IMR-90 (cell line): ENCODE measurements at places on chromosomes 11 and 22. TPM values are rescaled to one million over a fixed set of nuclear protein-coding genes. Genes with fewer than 3 reads are reported as not detected.

The CSNK2A3 gene
- 3.2 and 3.9 TPM in 2 replicates for total RNA-seq

The RASD2 gene
- total RNA-seq, result under 0.01 TPM in 2 replicates

The HBD gene
- 3.1 and 6.3 TPM in 2 replicates for total RNA-seq

The TRIM49 gene
- total RNA-seq, result not detected in 2 replicates

The NXPE4 gene
- not detected in 2 replicates for total RNA-seq

The TMEM191C gene
- total RNA-seq, result 0.28 and 0.36 TPM in 2 replicates

The PRODH gene
- not detected in 2 replicates for total RNA-seq

DNA sequence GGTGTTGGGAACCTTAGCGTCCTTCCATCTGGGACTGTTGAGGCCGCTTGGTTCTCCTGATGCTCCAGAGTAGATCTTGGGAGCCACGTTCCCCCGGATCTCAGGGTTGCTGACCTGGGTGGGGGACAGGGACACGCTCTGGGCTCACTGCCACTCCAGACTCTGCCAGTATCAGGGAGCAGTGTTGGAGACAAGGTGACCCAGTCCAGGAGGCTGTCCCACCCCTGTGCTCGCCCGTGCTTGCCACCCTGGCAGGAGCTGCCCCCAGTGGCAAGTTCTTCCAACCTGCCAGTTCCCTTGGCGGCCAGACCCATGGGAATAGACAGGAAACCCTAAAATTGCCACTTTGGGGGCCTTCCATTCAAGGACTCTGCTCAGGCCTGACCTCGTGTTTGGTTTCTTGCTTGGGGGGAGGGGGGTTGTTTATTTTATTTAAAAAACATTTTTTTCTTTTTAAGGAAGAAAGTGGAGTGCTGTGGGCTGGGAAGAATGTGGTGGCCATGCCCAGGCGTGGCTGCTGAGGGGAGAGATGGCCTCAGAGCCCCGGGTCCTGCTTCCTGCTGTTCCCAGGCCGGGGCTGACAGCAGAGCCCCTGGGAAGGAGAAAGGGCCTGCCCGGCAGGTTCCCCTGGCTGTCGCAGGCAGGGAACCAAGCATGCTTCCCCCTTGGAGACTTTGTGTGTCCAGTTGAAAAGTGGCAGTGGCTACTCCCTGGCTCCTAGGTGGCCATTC is 7.2 kb downstream of the GRK2 start:
- no peak for DNase-seq

- no peak for DNase-seq
Observed at GRCh38 chr11:66850588-66851238, 6.2 kb upstream of the LRFN4 start.

DNA sequence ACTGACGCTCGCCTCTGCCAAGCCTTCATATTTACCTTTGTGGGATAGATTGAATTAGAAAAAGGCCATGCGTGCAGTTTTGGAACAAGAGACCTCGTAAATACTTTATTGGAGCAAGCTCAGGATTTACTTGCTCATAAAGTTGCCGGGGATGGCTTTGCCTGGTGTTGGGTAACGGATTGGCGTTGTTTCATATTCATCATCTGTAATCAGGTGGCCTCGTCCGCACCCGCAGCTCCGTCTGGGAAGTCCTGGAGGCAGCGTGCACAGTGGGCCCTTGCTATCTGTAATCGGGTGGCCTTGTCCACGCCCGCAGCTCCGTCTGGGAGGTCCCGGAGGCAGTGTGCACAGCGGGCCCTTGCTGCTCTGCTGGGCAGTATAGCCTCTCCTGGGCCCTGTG is 1209.3 kb downstream of the BRD1 start:
- no peak for DNase-seq

- DNase-seq, result no peak
Observed at GRCh38 chr11:8706673-8707432, 24.3 kb downstream of the RPL27A start.

- DNase-seq, result no peak
Observed at GRCh38 chr11:47656260-47656885, 14.0 kb upstream of the MTCH2 start.

DNA sequence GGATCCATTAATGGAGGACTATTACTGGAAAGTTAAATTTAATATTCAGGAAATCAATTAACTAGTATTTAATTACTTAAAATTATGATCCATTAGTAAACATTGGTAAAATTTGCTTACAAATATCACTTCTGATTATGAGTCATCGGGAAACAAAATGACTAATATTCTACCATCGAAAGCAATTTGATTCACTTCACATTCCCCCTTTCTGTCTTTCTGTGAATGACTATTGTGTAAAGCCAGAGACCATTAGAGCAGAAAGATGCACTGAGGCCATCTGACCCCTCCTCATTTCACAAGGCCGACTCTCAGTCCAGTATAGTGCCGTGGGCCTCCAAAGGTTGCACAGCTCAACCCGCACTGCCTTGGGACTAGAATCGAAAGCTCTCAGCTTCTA is 619.0 kb downstream of the OPCML start:
- DNase-seq, result no peak

DNA sequence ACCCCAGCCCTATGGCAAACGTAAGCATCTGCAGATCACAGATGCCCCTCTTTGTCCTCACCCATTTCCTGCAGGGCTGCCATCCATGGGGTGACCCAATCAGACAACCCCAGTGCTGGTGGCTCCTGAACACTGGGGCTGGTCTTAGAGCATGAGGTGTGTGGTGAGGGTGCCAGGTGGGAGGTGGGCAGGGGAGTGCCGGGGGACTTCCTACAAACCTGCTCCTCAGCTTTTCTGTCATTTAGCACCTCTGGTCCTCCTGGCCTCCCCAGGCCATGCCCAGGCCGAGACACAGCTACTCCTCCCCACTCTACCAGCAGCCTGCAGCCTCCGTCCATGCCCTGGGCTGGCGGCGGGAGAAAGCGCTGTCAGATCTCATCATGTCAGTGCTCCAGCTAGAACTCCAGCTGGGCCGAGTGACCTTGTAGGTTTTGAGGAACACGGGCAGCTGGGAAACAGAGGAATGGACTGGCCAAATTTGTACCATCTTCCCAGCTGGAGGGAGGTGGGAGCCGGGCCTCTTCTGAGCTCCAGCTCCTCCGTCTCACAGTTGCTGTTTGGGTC is 157.7 kb upstream of the NECTIN1 start:
- DNase-seq, result no peak

- DNase-seq, result no peak
Observed at GRCh38 chr22:49871482-49871881, 17.8 kb downstream of the ZBED4 start.

DNA sequence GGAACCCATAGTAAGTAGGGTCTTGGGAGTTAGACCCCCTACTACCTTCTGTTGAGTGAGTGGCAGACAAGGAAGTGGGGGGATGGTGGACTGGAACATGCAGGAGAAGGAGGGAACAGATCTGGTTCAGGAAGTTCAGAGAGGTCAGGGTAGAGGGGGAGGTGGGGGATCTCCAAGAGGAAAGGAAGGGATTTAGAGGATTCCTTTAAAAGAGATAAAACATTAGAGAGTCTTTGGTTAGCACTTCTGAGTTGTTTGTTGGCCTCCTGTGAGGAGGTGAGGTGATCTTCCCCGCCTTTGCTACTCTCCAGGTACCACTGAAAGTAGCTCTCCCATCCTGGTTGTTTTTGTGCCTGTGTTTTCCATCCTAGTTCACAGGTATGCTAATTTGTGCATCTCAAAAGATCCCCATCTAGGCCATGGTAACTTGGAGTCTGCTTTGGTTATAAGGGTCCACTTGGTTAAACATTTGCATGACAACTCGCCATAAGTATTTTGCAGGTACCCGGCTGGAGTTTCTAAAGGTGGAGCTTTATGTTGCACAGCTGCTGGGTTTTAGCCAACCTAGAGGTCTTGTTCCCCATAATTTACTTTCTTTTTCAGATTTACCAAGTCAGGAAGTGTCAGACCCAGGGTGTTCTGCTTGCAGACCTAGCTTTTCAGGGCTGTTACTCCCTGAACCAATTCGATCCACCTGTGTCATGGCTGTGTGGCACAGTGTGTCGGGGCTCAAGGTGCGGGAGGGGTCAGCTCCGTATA is 79.3 kb upstream of the SORL1 start:
- DNase-seq, result no peak

DNA sequence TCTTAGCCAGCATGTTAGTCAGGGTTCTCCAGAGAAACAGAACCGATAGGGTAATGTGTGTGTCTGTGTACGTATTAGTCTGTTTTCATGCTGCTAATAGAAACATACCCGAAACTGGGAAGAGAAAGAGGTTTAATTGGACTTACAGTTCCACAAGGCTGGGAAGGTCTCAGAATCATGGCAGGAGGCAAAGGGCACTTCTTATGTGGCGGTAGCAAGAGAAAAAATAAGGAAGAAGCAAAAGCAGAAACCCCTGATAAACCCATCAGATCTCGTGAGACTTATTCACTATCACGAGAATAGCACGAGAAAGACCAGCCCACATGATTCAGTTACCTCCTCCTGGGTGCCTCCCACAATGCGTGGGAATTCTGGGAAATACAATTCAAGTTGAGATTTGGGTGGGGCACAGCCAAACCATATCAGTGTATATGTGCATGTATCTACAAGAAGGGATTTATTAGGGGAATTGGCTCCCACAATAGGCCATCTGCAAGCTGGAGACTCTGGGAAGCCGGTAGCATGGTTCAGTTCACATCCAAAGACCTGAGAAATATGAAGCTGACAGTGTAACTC is 173.7 kb upstream of the NECTIN1 start:
- no peak for DNase-seq

DNA sequence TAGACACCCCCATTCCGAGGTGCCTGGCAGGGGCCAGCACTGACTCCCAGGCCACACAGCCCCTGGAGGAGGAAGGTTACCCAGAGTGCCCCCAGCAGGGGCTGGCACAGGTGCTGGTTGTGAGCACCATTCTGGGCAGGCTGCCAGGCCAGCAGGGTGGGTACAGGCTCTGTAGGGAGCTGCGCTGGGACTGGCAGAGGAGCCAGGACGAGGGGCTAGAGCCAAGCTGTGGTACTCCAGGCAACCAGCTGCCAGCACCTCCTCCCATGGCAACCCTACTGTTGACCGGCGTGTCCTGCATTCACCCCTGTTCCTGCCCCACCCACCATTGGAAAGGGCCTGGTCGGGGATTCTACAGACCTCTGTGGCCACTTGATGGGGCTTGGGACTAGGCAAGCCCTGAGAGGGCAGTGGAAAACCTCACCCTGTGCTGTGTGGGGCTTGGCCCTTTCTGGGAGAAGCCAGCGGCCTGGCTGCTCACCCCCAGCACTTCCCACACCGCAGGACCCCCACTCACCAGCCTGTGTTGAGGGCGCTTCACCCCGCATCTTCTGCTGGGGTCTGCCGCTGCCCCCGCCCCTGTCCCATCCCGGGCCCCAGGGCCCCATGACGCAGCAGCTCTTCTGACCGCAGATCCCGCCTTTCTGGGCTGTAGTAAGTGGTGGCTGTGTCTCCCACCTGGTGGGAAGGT is 1.9 kb downstream of the CLDN5 start:
- no peak for DNase-seq

- DNase-seq, result peak; percentile 74
Observed at GRCh38 chr22:19271856-19272535, 19.5 kb downstream of the CLTCL1 start.

- DNase-seq, result no peak
Observed at GRCh38 chr11:94635072-94635471, 67.9 kb downstream of the PIWIL4 start.

GRCh38 chr22:41532908-41533825 is 11.1 kb downstream of the POLR3H start:
- peak; percentile 58 for DNase-seq

DNA sequence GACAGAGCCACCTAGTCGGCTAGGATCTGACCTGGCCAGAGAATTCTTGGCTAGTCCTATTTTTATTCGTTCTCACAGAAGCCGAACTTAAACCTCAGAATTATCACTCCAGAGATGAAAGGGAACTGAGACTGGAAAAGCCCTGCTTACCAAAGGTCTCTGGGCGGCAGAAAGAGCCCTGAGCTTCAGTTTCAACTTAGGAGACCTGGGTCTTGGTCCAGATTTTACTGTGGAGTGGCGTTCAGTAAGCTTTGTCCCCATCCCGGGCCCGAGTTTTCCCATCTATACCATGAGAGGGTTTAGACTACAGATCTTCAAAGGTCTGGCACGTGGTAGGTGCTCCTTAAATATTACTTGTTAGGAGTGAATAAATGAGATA is 516 bp downstream of the NEU3 start:
- DNase-seq, result peak; percentile 10

DNA sequence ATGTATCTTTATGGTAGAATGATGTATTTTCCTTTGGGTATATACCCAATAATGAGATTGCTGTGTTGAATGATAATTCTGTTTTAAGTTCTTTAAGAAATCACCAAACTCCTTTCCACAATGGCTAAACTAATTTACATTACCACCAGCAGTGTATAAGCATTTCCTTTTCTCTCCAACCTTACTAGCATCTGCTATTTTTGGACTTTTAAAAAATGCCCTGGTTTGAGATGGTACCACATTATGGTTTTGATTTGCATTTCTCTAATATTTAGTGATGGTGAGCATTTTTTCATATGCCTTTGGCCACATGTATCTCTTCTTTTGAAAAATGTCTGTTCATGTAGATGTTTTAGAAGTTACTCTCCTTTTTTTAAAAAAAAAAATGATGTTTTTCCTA is 142.0 kb downstream of the METTL15 start:
- DNase-seq, result no peak

GRCh38 chr22:26182723-26183122 is 13.5 kb downstream of the SEZ6L start:
- no peak for DNase-seq

DNA sequence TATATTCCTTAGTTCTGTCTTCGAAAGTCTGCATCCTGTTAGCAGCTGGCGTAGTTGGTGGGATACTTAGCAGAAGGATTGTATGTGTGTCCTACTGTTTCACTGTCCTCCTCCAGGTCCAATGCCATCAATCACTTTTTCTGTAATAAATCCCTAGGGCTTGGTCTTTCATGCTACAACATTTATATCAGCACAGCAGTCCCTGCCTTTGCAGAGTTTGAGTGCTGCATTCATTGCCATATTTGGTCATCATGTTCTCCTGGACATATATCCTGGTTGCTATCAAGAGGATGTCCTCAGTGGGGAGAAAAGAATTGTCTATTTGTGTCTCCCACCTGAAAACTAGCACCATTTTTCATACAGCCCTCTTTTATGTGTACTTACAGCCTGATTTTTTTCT is 67.0 kb downstream of the OR5AK2 start:
- DNase-seq, result no peak
